Right lobe of liver (tissue), 6 donors: ENCODE measurements at places on chromosomes 5 and 9.

GRCh38 chr9:72996114-72996513 lies 43.3 kb upstream of the ALDH1A1 start:
- no peak for DNase-seq

DNA sequence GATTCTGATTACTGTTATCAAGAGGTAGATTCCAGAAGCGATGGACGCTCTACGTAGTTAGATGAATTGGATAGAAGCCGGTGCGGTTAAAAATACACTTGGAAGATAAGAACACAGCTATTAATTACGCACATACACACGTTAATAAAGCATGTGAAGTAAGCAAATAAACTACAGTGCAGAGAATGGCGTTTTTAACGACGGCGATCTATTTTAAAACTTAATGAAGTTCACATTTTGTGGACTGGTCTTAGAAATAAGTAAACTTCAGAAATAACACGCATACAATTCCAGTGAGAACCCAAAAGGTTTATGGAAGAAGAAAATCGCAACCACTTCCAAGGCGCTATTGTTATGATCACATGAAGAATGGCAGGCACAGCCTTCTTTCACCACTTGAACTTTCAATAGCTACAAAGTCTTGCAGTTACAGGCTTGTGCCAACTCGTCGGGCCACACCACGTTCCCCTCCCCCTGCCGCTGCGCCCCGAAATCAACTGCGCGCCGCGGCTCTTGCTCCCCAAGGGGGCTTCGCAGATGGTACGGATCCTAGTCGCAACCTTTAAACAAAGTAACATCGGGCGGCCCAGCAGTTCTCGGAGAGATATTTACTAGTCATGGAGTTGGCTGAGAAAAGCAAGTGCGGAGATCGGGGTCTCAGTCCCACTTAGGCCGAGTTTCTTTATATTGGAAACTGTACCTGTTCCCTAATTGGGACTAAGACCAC lies 866 bp upstream of the SEMA6A start:
- DNase-seq: no peak

GRCh38 chr5:160385496-160385895 lies 14.4 kb downstream of the FAM200C start:
- no peak for DNase-seq

DNA sequence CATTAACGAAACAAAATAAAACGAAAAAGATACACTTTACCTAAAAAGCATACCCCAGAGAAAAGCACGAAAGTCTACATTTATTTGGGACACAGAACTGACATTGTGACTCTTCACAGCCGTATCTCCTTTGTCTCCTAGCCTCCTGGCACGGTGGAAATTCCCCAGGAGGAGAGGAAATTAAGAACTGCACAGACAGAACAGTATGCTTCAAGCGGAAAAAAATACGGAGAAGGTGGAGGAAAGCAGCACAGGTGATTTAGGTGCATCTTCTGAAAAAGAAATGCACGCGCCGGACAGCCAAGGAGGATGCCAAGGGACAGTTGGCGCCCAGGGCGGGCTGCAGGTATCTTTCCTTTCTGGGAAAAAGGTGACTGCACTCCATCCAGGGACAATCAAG lies 32.0 kb downstream of the DDX31 start:
- no peak for DNase-seq

DNA sequence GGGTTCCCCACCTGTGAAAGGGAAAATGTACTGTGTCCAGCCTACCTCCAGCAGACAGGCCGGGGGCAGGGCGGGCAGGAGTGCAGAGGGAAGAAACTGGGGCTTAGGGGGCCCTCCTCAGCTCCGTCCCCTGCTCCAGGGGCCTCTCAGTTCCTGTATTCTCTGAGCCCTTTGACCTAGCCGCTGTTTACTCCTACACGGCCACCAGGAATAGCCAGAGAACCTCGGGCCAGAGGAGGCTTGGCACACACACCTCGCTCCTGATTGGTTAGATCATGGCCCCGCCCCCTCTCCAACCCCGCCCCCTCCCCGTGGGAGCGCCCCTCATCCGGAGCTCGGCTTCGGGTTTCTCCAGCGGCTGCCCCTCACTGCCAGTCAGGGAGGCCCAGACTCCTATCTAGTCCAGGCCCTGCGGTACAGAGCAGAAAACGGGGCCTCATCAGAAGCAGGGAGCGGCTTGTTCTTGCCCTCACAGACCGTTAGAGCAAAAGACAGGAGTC lies 2.2 kb downstream of the ST6GALNAC6 start:
- DNase-seq: peak; percentile 89

DNA sequence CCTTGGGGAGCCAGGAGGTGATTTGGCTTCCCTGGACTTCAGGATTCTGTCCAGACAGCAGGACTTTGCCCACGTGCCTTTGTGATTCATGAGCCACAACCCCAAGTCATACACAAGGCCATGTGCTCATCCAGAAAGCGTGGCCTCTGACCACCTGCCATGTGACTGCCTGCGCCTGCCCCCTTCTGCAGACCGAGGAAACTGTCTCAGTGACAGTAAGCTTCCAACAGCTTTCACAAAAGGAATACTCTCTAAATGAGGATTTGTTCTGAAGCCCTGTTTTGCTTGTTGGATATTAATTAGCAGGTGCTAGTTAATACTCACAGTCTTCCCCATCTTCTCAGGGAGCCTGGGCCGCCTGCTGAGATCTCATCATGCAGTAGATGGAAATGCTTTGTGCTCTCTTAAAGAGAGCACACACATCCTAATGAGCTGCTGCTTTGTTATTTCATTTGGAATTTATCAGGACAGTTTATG lies 36.9 kb upstream of the ANGPTL2 start:
- peak; percentile 91 for DNase-seq

- no peak for DNase-seq
These were observed 31.6 kb downstream of the DTWD2 start for GRCh38 chr5:118956727-118957126.

DNA sequence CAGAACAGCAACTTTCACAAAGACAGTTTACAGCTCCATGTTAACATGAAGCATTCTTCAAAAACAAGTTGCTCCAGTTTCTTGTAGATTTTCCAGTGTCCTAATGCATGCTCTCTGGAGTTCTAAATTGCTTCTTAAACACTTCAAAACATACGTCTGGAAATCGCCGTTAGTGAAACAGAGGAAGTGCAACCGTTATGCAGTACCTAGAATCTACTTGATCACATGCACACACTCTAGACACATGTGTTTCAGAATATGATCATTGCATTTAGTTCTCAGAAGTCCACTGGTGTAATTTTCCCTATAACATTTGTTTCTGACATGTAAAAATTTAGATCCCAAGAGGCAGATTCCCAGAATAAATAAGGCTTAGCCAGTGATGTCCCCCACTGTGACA lies 41.1 kb upstream of the RUFY1 start:
- DNase-seq: no peak

- no peak for DNase-seq
These were observed 38.4 kb downstream of the PTCH1 start for GRCh38 chr9:95478335-95478734.

DNA sequence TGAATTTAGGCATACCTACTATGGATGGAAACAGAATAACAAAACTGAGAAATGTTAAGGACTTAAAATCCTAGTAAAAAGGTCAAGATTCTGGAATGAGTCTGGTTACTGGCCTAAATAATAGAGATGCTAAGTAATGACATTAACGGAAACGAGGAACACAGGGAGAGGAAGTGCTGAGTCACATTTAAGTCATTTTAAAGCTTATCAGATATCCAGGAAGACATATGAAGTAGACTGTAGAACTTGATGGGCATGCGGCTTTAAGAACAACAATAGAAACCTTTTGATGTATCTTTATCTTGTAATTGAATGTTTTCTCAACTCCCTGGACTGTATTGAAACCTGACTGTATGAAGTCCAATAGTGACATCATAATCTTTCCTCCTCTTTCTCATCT lies 1251.4 kb upstream of the CDH6 start:
- DNase-seq: no peak

- no peak for DNase-seq
These were observed 259.1 kb downstream of the TMEM167A start for GRCh38 chr5:82817897-82818676.

DNA sequence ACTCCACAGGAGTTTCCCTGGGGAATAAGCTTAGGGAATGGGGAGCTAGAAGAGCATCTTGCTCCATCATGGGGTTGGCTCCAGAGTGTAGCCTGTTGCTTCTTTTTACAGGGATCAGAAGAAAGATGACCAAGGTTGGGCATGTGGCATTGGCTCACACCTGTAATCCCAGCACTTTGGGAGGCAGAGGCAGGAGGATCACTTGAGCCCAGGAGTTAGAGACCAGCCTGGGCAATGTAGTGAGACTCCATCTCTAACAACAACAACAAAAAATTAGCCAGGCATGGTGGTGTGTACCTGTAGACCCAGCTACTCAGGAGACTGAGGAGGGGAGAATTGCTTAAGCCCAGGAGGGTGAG lies 18.4 kb downstream of the NUDT2 start:
- DNase-seq: no peak

GRCh38 chr5:120479066-120479465 lies 15.0 kb downstream of the PRR16 start:
- DNase-seq: no peak

DNA sequence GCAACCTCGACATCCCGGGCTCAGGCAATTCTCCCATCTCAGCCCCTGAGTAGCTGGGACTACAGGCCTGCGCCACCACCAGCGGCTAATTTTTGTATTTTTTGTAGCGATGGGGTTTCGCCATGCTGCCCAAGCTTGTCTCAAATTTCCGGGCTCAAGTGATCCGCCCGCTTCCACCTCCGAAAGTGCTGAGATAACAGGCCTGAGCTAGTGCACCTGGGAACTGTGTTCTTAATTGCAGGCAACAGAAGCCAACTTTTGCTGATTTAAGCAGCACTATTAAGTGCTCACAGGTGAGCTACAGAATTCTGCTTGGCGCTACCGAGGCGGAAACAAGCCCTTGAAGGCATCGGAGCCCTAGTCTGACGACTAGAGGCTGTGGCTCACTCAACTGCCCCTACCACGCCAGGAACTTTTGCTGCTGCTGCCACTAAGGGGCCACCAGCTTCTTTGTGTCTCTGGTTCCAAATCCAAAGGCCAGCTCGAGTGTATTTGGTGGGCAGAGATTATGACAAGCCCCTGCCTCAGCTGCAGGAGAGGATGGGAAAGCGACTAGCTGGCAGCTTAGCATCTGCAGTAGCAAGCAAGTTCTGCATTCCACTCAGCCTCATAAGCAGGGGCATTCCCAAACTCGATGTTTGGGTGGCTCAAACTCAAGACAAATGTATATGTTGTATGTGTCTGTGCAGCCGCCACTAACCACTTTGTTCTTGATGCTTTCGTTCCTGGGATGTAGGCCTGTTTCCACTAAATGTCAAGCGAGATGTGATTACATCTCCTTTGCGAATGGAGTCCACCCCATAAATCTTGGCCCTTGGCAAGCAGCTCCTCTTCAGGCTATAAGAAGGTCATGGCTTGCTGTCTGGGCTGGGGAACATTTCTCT lies 10.6 kb upstream of the HMCN2 start:
- DNase-seq: no peak
